ENCODE measurements at places on chromosomes 7 and 10. TPM values are rescaled to one million over a fixed set of nuclear protein-coding genes. Genes with fewer than 3 reads are reported as not detected.

GRCh38 chr10:7475046-7475911 is 64.4 kb upstream of the SFMBT2 start:
- peak; percentile 87 for ATAC-seq

GRCh38 chr7:134433430-134433829 is 25.5 kb downstream of the AKR1B1 start:
- ATAC-seq = no peak

DNA sequence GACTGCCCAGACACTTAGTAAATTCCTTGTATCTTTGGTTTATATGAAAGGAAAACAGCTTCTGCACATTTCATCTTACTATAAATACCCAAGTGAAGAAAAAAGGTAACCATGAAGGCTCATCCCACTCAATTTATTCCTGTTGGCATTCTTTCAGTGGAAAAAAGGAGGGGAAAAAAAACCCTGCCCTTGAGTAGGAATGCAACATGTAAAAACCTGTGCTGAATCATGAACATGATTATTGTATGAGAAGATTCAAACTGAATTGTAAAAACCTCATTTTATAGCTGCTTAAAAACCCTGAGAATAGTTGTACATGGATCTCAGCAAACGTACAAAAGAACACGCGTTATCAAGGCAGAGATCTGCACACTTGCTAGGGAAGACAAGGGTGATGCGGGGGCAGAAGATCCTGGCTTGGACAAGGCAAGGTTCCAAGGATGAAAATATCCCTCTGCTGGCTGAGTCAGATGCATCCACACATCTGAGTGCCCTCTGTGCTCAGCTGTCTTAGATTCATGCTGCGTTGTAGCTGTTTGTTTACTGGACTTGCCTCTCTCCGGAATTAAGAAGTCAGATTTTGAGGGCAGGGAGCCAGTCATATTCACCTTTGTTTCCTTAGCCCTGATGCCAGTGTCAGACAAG is 658.2 kb downstream of the PARD3 start:
- peak; percentile 80 for ATAC-seq

DNA sequence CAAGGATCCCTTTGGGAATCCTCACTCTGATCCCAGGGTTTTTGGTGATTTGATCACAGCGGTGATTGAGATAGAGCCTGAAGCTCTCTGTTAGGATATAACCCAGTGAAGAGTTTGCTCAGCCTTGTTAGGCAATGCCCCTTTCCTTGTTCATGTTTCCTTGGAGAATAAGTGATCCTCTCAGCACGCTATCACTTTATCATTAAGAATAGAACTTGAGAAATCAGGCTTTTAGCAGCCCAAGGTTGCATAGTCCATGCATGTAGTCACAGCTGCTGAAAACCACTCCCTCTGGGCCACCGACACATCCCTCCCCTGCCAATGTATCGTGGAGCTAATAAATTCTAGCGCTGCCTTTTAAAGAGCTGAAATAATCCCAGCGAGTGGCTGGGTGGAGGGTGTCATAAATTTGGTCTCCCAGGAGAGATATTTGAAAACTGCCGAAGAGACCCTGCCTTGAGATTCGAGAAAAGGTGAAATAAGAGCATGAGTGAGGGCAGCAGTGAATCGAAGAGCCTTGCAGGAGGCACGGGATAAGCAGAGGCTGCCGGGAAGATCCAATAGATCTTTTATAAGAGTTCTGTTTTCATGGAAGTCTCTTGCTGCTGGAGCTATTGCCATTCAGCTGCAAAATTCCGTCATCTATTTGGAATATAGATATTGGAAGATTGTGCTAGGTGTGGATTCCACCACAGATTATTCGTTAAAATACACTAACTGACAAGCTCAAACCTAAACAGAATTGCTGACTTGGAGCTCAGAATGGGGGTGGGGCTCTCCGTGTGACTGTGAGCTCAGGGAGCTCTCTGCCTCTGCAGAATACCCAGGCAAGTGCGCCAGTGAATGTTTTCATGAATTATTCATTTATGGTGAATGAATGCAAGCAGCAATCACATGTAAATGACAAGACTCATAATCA is 249.8 kb downstream of the TRIL start:
- ATAC-seq = peak; percentile 96

ADARB2 gene
- 0.43 TPM for total RNA-seq

CTAGE8 gene
- 0.38 TPM for total RNA-seq

ECHDC3 gene
- total RNA-seq = 1.8 TPM

EPHA1 gene
- total RNA-seq = 0.87 TPM

All from motor neuron (in vitro differentiated cells).